ENCODE measurements at places on chromosomes 6 and 20.

DNA sequence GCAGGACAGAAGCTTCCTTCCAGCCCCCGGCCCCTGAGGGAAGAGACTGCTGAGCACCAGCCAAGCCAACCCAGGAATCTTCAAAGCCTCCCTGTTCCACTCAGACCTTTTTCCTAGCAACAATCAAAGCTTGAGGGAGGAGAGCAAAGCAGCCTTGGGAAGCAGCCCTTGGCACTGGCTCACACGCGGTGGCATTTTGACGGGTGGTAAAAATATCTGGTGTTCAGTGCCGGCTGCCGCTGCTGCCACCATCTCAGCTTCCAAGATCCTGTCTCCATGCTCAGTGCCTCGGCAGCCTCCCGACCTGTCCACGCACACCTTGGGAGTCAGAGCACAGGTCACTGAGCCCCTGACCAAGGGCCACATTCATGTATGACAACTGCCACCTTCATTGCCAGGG, 170.1 kb downstream of the LRFN2 start:
- no peak for DNase-seq

DNA sequence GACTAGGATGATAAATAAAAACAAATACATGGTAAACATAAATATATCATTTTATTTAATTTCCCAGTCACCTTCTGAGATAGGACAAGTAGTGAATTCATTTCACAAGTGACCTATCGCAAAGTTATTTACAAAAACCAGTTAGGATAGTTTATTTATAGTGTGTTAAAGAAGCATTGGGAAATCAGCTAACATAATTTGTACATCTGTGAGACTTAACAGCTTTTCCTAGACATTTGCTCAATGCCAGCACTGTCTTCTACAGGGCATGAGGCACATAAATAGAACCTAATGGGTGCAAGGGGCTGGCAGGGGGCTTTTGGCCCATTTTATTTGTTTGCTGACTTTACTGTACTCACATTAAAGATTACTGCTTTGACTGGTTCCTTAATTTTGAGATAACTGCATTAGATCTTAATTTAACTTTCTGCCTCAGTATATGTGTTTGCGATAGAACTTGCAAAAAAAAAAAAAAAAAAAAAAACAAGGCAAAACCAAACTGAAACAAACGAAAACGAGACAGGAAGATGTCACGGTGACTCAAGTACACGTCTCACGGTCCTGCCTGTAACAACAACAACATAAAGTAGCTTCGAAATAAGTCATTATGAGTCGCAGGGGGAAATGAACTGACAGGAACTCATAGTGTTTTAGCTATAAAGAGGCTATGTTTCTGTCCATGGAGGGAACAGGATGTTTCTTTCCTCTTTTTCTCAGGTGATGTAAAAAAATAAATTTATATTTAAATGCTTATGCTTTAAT, 133.7 kb upstream of the GMDS start:
- no peak for DNase-seq

DNA sequence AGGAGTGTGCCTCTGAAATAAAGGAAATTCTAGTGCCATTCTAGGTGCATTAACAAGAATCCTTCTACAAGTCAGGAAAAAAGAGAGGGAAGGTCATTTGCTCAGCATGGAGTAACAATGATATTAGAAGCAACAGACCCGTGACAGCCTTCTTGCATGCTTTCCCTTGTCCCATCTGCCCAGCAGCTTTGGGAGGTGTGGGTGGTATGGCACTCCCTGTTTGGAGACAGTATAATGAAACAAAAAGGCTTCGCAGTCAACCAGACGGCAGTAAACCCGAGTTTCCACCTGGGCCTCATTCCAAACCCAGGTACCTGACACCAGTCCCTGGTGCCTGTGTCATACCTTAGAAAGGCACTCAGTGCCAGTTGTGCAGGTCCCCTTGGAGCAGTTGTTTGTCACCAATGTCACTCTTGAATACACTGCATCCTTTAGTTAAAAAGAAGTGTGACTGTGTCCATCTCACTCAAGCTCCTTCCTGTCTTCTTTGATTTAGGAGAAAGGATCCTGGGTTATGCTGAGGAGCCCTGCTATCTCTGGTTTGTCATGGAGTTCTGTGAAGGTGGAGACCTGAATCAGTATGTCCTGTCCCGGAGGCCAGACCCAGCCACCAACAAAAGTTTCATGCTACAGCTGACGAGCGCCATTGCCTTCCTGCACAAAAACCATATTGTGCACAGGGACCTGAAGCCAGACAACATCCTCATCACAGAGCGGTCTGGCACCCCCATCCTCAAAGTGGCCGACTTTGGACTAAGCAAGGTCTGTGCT, 14.7 kb downstream of the STK35 start:
- DNase-seq, result no peak

DNA sequence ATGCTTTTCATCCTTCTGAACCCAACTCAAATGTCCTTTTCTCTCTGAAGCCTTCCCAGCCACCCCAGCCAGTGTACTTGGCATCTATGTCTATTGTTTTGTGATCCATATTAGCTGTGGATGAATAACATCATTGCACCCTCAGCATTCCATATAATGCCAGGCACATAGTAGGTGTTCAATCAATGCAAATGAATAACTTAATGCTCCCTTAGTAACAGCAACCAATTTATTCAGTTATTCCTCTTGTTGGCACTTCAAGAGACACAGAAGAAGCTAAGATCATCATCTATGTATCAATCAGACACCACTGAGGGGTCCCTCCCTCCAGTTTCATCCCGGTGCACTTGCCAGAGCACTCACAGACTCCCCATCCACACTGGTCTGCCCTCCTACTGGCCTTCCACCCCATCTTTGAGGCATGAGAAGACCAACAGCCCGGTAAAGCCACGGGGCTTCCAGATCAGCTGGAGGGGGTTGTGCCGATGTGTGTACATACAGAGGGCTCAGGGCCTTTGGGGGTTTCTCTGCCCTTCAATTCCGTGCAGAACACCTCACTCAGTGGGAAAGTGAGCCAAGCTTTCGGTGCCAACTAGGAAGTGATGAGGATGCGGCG, 2.4 kb upstream of the TAF8 start:
- DNase-seq, result no peak

DNA sequence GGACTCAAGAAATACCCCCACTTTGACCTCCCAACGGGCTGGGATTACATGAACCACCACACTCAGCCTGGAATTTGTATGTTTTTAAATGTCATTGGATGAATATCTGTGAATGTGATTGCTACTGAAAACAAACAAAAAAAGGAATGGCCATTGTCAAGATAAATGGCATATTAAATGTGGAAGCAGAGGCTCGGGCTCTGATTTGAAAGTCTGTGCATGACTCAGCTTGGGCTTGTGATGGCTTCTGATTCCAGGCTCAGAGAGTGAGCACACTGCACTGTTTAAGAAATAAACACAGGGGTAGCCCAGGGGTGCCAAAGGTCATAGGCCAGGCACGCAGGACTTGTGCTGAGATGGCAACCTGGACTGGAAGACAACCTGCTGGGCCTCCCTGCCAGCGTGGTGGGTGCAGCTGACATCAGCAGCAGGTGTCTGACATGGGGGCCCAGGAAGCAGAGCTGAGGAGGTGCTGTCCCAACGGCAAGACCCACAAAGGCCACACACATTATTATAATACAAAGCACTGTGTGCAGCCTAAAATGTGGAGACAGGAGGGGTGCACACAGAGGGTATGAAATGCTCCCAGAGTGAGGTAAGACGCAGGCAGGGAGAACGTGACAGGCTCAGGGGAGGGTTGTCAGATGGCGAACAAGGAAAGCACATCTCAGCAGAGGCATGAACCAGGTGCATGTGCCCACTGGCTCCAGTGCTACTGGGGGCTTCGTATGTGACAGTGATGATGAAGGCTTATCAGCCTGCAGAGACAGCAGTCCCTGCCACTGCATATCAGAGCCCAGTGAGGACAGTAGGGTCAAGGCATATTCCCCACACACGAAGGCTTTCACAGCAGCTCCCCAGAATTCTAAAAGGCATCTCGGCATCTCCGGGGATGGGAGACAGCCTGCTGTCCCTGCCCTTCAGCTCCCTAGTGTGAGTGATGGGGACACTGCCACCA, 169.4 kb downstream of the SYNDIG1 start:
- DNase-seq, result no peak

DNA sequence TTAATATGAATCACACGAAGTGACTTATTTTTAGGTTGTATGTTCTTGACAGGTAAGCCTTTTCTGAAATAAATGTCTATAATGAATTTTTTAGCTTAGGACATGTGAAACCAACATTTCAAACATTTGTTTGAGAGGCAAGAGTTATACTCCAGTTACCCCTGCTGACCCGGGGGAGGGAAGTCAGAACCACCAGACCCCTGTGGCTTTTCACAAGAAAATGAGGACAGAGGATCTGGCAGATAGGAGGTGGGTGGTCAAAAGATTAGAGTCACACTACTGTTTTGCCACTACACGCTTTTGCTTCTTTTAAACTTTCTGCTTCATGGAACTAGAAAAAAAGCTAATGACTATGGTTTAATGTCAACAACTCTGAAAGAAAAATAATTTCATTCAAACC, 27.5 kb upstream of the ADGRF4 start:
- no peak for DNase-seq

DNA sequence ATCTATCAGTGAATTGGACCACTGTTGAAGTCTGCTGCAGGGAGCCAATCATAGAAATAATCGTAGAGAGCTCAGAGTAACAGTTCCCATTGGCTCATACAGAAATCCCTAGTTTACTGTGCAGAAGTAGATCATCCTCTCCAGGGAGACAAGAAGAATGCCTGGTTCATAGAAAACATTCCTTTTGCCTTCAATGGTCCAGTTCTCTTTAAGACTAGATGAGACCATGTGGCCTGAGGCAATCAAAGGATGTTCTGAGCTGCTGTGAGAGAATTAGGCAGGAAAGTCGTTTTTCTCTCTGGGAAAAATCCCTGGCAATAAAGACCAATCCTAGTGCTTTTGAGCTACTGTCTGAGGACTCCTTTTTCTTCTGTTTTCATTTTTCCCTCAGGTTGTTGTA, 208.4 kb downstream of the CENPW start:
- DNase-seq, result no peak

- DNase-seq, result no peak
These were observed 1.1 kb upstream of the PAQR8 start for GRCh38 chr6:52360601-52361413.

DNA sequence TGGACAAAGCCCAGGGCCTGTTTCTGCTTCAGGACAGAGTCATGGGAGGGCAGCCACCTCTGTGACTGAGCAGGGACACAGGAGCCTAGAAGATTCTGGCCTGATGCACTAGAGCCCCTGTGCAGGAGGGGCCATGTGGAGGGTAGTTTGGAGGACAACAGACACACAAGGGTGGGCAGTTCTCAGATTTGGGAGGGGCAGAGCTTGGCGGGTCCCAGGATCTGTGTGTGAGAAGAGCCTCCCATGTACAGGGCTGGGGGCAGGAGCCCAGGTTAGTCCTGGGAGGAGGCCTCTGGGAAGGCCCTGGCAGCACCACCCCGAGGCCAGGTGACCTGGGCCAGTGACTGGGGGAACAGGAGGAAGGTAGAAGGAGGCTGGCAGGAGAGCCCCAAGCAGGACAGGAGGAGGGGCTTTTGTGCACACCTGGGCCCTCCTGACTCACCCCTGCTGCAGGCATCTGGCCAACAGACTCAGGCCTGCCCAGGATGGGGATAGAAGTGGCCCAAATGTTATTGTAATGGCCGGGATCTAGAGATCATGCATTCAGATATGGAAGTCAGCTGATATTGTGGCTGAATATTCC, 1.4 kb upstream of the ULBP3 start:
- DNase-seq, result no peak

GRCh38 chr6:39381550-39382140, 59.1 kb upstream of the KCNK16 start:
- DNase-seq, result no peak

GRCh38 chr20:54048891-54049545, 21.4 kb downstream of the BCAS1 start:
- no peak for DNase-seq

All from renal pelvis (tissue), 12 donors.